ENCODE measurements at places on chromosomes 2 and 18.

DNA sequence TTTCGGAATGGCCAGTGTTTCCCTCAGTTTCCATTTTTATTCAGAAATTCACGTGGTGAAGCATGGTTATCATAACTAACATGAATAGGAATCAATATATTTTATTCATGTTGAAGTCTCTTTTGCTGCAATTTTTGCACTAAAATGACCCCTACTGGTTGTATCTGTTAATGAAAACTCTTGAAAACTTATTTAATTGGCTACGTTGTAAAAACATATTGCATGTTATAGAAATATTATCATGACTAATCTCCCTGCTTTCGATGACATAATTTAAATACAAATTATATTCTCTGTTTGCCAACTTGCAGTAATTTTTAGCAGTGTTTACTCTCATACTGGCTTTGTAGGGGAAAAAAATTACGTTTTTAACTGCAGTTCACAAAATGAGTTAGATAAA lies 3.5 kb downstream of the CRIM1 start:
- DNase-seq = peak; percentile 45

DNA sequence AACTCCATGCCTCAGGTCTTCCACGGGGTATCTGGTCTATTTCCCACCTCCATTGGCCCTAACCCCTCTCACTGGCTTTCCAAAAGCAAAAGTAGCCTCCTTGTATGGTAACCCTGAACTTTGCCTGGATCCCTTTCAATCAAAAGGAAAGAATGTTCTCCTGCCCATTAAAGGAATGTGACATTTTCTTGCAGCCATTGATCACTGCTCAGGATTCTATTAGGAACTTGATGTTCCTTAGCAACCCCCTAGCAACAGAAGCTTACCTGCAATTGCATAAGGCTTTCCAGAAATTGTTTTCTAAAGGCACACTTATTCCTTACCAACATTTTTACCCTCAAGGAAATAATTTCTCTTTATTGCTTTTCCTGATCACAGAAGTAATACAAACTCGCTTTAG lies 91.4 kb upstream of the AGAP1 start:
- DNase-seq = no peak

GRCh38 chr2:167987026-167987425 lies 260.4 kb downstream of the STK39 start:
- no peak for DNase-seq

DNA sequence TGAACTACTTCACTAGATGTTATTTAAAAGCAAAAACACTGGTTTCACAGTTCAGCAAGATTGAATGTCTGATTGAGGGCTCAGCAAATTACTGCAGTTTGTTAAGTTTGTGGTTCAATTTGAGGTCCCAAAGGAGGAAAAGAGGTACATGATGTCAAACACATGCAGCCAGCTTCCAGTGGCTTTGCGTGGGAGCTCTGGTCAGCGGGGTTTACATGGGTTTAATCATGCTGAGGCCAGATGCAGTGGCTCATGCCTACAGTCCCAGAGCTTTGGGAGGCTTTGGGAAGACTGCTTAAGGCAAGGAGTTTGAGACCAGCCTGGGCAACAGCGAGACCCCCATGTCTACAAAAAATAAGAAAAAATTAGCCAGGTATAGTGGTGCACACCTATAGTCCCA lies 111.5 kb downstream of the MAPK4 start:
- no peak for DNase-seq

DNA sequence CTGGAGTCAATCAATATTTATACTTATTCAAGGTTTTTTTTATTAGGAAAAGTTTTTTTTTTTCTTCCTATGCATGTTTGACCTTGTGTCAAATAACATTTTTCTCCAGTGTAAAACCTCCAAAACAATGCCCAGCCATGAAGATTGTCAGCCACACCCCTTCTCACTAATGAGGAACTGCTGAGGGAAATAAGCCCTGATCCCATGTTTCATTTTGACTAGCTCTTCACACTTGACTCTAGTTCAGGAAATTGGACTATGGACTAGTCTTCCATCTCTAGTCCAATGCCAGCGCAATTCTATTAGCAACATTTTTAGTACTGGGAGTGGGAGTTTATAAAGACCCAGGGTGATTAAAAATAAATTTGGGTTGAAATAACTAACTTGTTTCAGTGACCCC lies 275.6 kb upstream of the CXCR4 start:
- no peak for DNase-seq

- DNase-seq = no peak
Observed at GRCh38 chr18:48090702-48091101, 160.2 kb upstream of the SMAD2 start.

- DNase-seq = no peak
Observed at GRCh38 chr2:8622924-8623465, 58.9 kb upstream of the ID2 start.

DNA sequence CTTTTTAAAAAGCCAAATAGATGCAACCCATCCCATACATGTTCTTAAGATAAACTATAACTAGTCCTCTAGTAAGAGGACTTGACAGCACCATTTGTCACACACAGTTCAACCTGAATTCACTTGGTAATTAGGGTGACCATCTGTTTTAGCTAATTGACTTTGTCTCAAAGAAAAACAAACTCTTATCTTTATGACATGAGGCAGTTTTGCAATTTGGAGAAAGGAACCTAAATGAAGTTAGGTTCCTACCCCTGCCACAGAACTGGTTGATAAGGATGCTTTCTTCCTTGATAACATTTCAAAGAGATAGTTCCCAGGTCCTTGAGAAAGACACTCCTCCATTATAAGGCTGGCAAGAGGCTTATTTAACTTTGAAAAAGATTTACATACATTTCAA lies 57.4 kb upstream of the LRRTM1 start:
- no peak for DNase-seq

- no peak for DNase-seq
Observed at GRCh38 chr2:158395166-158395565, 61.4 kb downstream of the CCDC148 start.

DNA sequence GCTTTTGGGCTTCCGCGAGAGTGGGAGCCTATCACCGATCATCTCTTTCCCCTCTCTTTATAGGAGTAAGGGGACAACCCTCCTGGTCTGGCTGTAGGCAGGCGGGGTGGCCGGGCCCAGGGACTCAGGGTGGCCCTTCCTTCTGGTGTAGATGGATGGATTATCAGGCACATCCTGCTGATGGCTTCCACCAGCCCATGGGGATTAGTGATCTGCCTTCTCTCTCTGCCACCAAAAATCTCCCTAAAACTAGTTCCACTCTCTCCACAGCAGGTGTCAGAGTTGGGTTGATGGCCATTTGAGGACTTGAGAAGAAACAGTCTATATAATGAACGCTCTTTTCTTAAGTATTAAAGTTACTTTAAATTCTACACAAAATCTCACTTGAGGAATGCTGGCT lies 37.4 kb downstream of the NCK2 start:
- DNase-seq = no peak

GRCh38 chr2:236093134-236093533 lies 75.1 kb downstream of the GBX2 start:
- no peak for DNase-seq

DNA sequence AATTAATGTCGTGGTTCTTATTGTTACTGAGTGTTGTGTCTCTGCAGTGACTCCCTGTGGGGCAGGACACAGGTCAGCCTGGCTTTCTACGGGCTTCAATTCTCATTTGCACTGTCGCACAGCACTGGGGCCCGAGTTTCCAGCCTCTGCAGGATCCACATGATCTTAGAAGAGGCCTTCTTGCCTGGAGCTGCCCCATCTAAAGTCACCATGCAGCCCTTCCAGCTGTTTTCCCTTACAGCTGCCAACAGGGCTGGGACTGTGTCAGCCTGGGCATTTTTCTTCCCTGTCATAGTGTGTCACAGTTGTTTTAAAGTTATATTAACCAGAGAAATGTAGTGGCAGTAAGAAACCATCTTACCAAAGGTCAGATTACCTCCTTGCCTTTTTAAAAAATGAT lies 27.0 kb downstream of the FHL2 start:
- DNase-seq = no peak

All from trophoblast cell (in vitro differentiated cells and primary cell).